T-helper 9 cell (primary cell): ENCODE measurements at places on chromosomes 16 and 17.

- DNase-seq, result no peak
Observed at GRCh38 chr16:81537721-81538561, 93.3 kb downstream of the CMIP start.

GRCh38 chr17:76682296-76682695 lies 28.5 kb downstream of the MXRA7 start:
- DNase-seq, result no peak

- DNase-seq, result no peak
Observed at GRCh38 chr16:50010212-50010611, 14.8 kb upstream of the CNEP1R1 start.

DNA sequence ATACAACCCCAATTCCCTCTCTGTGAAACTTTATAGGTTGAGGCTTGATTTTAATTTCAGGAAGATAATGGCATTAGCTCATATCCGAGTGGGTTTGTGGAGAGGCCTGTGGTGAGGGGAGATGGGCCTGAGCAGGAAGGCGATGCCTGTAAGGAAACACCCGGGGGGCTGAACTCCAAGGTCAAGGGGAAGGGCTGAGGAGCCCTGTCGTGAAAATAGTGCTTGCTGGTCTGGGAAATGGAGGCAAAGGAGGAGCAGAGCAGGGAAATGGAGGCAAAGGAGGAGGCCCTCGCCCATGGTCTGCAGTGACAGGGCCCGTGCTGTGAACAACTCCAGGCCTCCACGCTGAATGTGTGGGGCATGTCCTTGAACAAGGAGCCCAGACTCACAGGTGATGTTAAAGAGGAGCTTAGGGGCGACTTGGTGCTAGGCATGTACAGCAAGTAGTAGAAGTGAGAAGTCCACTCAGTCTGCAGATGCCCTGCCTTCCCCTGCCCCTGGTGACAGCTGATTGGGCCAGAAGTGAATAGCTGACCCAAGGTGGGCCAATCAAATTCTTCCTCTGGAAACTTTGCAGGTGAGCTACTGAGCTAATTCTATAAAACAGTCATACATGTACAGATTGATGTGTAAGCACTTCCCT lies 38.1 kb downstream of the MRPS23 start:
- DNase-seq, result no peak

DNA sequence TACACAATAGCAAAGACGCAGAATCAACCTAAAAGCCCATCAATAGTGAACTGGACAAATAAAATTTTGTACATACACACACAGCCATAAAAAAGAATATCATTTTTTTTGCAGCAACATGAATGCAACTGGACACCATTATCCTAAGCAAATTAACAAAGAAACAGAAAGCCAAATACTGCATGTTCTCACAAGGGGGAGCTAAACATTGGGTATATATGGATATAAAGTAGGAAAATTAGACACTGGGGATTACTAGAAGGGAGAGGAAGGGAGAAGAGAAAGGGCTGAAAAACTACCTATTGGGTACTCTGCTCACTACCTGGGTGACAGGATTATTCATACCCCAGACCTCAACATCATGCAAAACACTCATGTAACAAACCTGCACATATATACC lies 28.2 kb downstream of the ADAMTS18 start:
- DNase-seq, result no peak
